ENCODE measurements at places on chromosomes 3 and 15.

- DNase-seq: no peak
Measured at GRCh38 chr3:183538486-183538885, 17.0 kb downstream of the KLHL6 start.

- DNase-seq: peak; percentile 60
Measured at GRCh38 chr3:157263027-157263426, 103.1 kb upstream of the CCNL1 start.

GRCh38 chr3:146547235-146547835 lies 2.9 kb upstream of the PLSCR1 start:
- no peak for DNase-seq

GRCh38 chr15:36921484-36922091 lies 178.8 kb downstream of the MEIS2 start:
- no peak for DNase-seq

GRCh38 chr3:37973246-37974054 lies 17.1 kb upstream of the VILL start:
- no peak for DNase-seq

DNA sequence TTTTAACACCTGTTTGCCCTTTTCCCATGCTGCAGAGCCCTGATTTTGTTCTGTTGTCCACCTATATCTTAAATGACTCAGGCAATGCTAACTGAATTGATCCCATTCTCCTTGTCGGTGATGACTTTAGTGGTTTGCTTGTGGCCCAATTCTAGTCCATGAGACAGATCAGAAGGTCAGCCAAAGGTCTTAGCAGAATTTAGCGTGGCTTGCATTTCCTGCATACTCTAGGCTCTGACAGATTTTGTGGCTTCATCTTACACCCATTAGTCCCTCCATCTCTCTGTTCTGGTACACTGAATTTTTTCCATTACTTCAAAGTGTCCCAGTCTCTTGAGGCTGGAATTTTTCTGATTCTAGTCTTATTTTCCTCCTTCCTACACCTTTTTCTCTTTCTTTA lies 161.9 kb downstream of the STAC start:
- no peak for DNase-seq

- no peak for DNase-seq
Measured at GRCh38 chr3:138297059-138297607, 32.5 kb downstream of the NME9 start.

DNA sequence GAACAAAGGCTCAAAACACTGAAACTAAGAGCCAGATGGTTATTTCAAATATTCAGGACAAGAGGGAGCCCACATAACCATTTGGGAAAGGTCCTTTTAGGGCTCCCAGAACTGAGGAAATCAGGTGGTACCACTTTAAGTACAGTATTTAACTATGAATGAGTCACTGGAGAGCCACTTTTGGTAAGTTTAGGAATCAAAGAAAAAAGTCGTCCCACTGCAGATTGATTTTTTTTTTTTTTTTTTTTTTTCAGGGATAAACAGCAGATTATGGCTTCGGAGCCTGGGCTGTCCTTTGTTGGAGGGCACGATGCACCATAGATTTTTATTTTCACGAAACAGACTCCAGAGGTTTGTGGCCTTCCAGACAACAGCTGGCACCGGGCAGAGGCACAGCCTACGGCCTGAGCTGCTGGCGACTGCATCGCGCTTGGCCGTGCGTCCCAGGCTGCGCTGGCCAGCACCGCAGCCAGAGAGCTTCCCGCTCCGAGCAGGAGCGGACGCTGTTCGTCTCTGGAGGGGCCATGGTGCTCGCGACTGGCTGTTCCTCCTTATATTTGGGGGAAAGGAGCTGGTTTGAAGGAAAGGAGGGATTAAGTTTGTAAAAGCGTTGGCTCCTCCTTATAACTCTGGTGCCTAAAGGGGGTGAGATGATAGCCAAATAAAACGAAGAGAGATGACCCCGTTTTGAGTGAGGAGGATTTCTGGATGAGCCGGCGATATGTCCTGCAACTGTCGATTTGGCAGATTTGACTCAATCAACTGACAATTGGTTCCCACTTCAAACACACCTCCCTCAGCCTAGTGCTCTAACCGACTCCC lies 152.9 kb upstream of the GOLIM4 start:
- DNase-seq: peak; percentile 46

DNA sequence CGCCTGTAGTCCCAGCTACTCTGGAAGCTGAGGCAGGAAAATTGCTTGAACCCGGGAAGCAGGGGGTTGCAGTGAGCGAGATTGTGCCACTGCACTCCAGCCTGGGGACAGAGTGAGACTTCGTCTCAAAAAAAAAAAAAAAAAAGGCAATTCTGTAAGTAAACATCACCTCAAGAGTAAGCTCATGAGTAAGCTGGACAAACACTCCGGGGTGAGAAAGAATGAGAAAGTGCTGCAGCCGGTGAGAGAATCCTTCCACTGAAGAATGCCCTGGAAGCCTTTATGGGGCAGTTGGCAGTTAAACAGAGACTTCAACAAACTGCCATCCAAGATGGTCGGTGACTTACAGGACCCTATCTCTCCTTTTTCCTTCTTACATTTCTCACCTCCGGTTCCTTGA lies 47.5 kb downstream of the FEZF2 start:
- no peak for DNase-seq

DNA sequence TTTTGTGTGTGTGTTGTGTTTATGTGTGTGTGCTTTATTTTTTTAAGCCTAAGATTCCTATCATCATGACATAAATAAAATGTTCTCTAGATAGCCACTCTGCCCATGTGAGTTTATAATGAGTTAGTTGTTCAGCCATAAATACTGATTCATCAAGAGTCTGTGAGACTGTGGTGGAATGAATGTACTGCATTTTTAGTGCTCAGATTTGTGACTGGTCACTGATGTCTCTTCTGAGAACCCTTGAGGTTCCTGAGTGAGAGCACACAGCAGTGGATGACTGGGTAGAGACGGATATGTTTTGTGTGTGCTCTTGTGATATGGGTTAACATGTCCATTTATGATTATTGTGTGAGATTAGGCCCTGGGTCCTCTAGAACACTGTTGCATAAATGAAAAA lies 51.2 kb downstream of the SETD5 start:
- no peak for DNase-seq

DNA sequence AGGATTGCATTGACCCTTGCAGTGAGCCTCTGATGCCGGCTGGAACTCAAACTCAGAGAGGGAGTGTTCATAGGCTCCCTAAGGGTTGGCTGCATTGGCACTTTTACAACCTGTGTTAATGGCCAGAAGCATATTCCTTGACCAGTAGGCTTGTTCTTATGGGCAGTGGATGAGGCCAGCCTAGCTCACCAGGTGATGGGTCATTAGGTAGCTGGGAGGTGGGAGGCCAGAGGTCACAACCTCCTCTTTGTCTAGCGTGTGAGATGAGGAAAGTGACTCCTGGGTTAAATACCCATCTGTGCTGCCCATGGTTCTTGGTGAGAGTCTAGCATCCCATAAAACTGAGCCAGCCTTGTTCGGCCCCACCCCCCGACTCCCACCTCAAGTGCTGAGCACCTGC lies 275.7 kb upstream of the CTNNB1 start:
- DNase-seq: no peak

DNA sequence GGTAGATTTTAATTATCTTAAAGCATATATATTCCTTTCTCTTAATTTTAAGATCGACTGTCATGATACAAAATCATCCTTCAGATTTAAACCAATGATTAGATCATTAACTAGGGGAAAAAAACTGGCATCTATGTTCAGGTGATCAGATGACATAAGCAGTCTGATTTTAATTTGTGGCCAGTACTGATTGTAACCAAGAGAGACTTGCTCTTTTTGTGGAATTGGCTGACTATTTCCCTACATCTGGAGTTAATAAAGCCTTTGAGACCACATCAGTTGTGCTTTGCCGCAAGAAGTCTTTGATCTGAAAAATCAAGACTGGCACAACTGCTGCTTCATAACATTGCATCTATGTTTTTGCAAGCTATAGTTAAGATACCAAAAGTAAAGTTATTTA lies 148.4 kb upstream of the CGNL1 start:
- no peak for DNase-seq

DNA sequence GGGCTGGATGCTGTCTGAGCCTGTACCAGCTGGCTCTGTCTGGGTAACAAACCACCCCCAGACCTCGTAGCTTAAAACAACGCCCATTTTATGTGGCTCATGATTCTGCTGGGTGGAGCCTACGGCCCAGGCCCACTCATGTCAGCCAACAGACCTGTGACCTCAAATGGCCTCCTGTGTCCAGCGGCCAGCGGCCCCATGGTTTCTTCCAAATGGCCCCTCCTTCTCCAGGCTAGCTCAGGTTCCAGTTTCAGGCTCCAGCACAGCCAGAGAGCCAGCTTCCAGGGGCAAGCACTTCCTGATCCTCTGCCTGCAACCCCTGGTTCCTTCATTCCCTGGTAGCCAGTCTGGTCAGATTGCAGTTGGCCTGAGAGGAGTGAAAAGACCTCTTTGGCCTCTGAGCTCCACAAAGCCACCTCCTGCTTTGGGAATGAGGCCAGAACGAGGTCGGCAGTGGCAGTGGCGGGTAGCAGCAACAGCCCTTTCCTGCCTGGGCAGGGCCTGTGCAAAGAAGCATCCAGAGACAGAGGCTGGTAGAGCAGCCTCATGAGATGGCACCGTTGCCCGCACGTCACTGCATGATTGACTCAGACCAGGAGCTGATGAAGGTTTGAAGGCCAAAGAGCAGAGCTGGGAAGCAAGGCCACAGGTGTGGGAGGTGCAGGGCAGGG lies 21.0 kb upstream of the PLXNA1 start:
- DNase-seq: no peak

GRCh38 chr3:4587061-4587837 lies 94.1 kb downstream of the ITPR1 start:
- no peak for DNase-seq

DNA sequence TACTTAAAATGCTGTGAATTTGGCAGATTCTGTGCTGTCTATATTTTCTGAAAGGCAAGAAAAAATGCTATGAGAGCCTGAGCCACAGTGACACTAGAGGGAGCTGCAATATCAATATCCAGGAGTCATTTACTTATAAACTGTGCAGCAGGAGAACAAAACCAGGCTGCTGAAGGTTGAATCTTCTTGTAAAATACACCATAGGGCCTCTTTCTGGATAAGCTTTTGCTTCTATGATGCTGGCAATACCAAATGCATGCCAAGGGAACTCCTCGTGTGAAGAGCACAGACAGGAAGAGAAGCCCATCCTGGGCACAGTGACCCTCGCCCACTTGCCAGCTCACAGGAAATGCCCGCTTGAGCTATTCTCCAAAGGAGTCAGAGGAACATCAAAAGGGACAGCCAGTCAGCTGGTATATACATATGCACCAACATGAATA lies 48.0 kb upstream of the TSPAN3 start:
- DNase-seq: peak; percentile 83

Data from lung microvascular endothelial cell (primary cell).